T-helper 17 cell (primary cell): ENCODE measurements at places on chromosomes 4 and X. TPM values are rescaled to one million over a fixed set of nuclear protein-coding genes. Genes with fewer than 3 reads are reported as not detected.

CFI gene
- total RNA-seq, result not detected

BST1 gene
- total RNA-seq, result 0.89 TPM

TCEAL5 gene
- total RNA-seq, result not detected

F8A3 gene
- 17.4 TPM for total RNA-seq

DMP1 gene
- total RNA-seq, result not detected

AFP gene
- not detected for total RNA-seq

SHOX gene
- total RNA-seq, result not detected

NIPAL1 gene
- 1.7 TPM for total RNA-seq

GPAT3 gene
- 5.0 TPM for total RNA-seq

NLGN3 gene
- 4.2 TPM for total RNA-seq

ARR3 gene
- not detected for total RNA-seq

ALB gene
- not detected for total RNA-seq

FAM241A gene
- 3.7 TPM for total RNA-seq

SLC34A2 gene
- total RNA-seq, result not detected

JAKMIP1 gene
- total RNA-seq, result 8.5 TPM

VCX3B gene
- total RNA-seq, result not detected

UCHL1 gene
- not detected for total RNA-seq

ZFP92 gene
- 1.2 TPM for total RNA-seq

PDE6B gene
- 11.5 TPM for total RNA-seq

TMSB15B gene
- 7.2 TPM for total RNA-seq

SYNPO2 gene
- total RNA-seq, result 0.72 TPM

NMU gene
- not detected for total RNA-seq

USP26 gene
- not detected for total RNA-seq

SPARCL1 gene
- total RNA-seq, result not detected

GATA1 gene
- 0.32 TPM for total RNA-seq

HDAC8 gene
- 13.7 TPM for total RNA-seq

NLRP2B gene
- total RNA-seq, result not detected

THAP9 gene
- 4.9 TPM for total RNA-seq

ARHGAP36 gene
- total RNA-seq, result not detected

NUDT10 gene
- total RNA-seq, result not detected

FRG2 gene
- total RNA-seq, result not detected
